ENCODE measurements at places on chromosomes 1 and 21.

- no peak for DNase-seq
Observed at GRCh38 chr21:37724201-37724600, 192.1 kb downstream of the KCNJ6 start.

- no peak for DNase-seq
Observed at GRCh38 chr1:180923021-180923841, 10.5 kb downstream of the KIAA1614 start.

- DNase-seq = no peak
Observed at GRCh38 chr1:58722967-58723366, 23.1 kb upstream of the MYSM1 start.

DNA sequence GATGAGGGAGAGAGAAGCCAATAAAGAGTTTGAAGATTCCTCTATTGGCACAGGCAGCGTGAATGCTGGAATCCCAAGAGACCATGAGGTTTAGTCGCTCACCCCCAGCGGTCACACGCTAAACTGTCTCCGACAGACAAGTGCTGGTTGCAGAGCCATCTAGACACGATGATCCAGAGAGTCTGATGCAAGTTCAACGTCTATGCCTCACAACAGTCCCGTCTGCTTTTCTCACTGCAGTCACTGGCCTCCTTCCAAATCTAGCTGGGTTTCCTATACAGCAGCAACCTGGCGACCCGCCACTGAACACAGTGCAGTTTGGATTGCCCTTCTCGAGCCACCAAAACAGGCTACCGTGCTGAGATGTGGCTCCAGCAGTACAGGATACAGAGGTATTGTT lies 98.6 kb upstream of the KRTAP19-8 start:
- DNase-seq = no peak

DNA sequence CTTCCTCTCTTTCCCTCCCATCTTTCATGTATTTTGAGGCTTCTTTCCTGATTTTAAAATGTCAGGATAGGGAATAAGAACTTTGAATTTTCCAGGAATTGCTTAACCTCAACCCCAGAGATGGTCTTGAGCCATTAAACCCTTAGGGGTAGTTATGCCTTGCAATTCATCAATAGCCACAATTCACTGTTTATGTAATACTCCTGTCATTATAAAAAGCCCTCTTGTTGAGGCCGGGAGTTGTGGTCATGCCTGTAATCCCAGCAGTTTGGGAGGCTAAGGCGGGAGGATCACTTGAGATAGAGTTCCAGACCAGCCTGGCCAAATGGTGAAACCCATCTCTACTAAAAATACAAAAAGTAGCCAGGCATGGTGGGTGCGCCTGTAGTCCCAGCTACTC lies 24.5 kb downstream of the SPATA45 start:
- no peak for DNase-seq

DNA sequence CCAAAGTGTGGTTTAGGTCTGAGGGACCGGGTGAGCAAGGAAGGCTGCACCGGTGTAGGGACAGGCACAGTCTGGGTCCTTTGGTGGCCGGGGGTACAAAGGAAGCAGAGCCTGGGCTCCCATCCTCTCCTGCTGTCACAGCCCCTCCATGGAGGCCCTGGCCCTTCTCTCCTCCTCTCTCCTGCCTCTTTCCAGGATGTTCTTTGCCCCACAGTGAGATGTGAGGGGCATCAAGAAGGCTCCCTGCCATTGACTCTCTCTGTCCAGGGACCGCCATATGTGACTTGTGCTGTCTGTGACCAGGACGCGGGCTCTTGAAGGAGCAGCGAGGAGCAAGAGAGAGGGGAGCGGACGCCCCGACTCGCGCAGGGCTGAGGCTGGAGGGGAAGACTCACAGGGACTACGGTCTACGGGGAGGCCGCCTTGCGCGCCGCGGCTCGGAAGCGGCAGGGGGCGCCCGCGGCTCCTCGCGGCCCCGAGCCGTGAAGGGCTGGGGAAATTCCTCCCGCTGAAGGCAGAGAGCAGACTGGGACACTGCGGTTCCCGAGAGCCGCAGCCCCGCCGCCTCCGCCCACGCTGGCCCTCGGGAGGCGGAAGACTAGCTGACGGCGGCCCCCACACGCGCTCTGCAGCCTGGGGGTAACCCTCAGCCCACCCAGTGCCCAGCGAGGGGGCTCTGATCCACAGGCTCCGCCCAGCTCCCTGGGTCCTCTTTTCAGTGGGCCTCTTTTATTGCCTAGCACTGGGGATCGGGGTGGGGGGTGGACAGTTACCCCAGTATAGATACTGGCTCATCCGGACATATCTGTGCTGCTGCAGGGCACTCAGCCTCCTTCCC lies 40.8 kb downstream of the MAB21L3 start:
- no peak for DNase-seq

GRCh38 chr1:201648066-201648906 lies 109.4 kb downstream of the NAV1 start:
- no peak for DNase-seq

- DNase-seq = no peak
Observed at GRCh38 chr1:215543191-215543606, 23.9 kb upstream of the KCTD3 start.

DNA sequence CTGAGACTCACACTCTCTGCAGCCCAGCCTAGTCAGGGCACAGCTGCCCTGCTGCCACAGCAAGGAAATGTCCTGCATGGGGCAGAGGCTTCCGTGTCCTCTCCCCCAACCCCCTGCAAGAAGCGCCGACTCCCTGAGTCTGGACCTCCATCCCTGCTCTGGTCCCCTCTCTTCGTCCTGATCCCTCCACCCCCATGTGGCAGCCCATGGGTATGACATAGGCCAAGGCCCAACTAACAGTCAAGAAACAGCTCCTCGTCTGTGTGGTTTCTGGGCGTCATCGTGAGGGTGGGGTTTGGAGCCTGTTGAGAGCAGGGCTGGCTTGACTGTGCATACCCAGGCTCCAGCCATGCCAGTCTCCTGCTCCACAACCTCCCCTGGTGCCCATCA lies 19.5 kb downstream of the FAAH start:
- DNase-seq = no peak

DNA sequence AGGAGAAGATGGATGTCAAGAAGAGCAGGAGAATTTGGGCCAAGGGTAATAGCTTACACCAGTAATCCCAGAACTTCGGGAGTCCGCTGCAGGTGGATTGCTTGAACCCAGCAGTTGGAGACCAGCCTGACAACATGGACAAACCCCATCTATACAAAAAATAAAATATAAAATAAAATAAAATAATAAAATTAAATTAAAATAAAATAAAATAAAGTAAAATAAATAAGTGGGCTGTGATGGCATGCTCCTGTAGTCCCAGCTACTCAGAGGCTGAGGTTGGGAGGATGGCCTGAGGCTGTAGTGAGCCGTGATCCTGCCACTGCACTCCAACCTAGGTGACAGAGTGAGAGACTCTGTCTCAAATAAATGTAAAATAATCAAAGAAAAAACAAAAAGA lies 1946.7 kb downstream of the MRPL39 start:
- DNase-seq = no peak

DNA sequence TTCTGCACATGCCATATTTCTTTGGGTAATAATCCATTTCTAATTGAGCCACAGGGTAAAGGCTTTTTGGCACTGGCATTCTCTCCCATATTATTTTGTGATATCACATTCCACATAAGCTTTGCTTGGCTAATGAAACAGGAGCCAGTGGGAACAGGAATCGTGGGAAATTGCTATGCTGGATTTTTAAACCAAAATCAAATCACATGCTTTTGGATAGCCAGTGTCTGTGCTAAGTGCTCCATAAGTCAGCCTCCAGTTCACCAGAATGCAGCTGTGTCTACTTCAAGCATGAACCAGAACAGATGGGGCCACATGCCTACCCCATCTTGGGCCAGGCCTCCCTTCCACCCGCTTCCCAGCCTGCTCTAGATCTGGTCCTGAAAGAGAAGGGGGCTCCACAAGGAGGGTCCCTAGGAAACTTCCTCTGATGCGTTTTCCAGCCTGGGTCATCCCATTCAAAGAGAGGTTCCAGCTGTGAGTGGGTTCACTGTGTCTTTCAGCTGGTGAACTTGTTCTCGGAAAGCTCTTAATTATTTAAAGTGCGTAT lies 131.2 kb upstream of the COA6 start:
- no peak for DNase-seq
